ENCODE measurements at places on chromosomes 2 and 18.

- DNase-seq, result no peak
Measured at GRCh38 chr2:223537115-223537514, 65.0 kb downstream of the SCG2 start.

- DNase-seq, result peak; percentile 18
Measured at GRCh38 chr2:30446602-30447148, 371 bp upstream of the LCLAT1 start.

GRCh38 chr2:26670931-26671460, 21.5 kb upstream of the KCNK3 start:
- no peak for DNase-seq

GRCh38 chr2:59881218-59881617, 672.2 kb downstream of the BCL11A start:
- no peak for DNase-seq

DNA sequence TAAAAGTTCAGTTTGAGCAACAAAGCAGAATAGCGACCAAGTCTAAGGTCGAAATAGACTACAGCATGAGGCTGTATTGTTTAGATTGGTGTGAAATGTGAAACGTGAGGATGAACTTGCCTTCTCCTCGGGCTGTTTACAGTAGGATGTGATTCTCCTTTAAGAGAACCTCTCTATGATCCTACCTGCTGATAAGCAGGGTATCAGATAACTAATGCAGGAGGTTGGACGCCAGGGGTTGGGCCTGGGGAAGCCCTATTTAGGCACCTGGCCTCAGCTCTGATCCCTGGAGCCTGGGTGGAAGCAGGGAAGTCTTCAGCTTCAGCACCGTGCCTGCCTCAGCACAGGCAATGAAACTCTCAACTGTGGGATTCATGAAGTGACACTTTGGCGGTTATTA, 11.4 kb downstream of the CRYGD start:
- DNase-seq, result no peak

DNA sequence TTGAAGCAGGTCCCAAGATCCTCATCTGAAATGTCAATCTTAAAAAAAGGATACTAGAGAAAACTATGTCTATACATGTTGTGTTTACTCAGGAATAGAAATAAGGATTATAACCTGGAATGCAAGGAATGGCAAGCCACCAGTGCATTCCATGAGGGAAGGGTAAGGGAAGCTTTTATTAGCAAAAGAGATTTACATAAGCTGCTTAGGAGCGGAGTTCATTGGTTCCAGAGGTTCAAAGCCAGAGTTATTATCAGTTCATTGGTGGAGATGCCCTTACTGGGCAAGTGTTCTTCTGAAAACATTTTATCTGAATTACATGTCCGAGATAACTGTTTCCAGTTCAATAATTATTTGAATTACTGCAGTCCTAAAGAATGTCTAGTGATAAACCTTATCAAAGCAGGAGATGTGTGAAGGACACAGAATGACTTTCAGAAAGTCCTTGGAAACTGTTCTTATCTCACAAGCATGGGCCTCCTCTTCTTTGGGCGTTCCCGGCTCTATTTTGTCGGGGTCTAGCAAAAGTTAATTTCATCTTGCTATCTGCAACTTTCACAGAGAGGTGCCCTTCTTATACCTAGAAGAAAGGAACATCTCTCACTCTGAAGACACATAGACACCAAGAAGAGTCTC, 23.5 kb downstream of the COMMD1 start:
- no peak for DNase-seq

- no peak for DNase-seq
Measured at GRCh38 chr2:79112269-79112668, 8.0 kb upstream of the REG1A start.

DNA sequence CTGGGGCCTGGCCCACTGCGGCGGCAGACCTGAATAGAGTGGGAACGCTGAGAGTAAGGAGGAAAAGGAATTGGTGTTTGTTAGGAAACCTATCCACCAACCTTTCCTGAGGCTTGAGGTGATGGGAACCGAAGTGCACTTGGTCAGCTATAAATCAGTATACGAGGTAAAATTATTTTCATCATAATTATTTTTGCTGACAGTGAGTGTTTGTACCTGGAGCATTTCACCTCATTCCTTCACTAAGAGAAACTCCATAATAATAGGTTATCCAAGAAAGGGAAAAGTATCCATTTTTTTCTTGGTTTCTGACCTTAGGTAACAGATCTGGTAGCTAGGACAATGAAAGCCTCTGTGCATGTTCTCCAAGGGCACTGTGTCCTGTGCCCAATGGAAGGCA, 138.6 kb upstream of the RGPD4 start:
- DNase-seq, result no peak

DNA sequence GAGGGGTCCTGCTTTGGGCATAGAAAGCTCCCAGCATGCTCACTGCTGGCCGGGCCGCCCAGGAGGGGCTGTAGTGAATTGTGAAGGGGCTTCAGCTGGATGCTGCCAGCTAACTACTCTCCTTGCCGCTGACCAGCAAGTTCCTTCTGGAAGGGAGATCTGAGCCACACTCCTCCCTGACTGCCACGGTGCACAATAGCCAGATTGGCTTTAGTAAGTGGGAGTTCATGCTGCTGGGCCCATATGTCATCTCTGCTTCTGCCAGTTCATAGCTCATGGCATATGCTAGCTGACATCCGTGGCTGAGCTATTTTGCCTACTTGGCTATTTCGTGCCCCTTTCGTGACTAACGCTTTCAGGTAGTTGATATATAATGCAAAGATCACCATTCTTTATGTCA, 51.6 kb upstream of the ROCK2 start:
- DNase-seq, result no peak

- no peak for DNase-seq
Measured at GRCh38 chr2:176648700-176649297, 379.6 kb downstream of the MTX2 start.

DNA sequence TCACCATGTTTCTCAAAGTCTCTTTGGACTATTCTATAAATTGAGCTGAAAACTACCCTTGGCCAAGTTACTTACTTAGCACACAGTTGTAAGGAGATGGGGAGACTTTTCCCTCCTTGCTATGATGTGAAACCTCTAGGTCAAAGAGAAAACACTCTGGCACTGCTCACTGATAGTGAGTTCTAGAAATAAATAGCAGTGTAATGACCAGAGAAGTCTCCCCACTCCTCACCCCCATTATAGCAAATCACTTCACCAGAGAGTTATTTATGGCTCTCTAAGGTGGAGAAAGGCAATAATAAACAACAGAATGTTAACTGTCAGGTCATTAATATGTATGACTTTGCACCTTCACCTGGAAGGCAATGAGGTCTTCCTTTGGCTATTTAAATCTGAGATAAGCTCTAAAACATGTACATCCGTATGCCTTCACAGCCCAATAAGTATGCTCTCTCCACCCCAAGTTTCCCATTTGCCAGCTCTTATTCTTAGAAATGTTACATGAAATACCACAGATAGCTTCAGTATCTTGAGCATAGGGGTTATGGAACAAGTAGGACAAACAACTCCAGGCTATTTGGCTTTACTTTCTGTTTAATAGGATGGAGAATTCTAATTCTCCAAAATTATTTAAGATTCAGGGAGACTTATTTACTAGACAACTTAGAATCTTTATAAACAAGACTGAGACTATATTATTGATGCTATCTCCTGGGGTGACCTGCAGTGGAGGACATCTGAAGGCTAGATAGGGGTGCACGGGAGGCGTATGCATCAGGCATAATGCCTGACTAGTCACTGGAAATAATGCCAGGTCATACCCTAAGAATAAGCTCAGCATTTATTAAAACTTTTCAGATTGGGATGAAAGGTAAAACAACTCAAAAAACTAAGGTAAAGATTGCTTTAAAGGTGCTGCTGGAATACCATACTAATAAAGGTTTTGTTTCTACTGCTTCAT, 65.3 kb upstream of the DTNB start:
- DNase-seq, result no peak

GRCh38 chr2:149653831-149654445, 66.4 kb upstream of the MMADHC start:
- no peak for DNase-seq
